CD4-positive, alpha-beta T cell (primary cell): ENCODE measurements at places on chromosomes 11 and 22. TPM values are rescaled to one million over a fixed set of nuclear protein-coding genes. Genes with fewer than 3 reads are reported as not detected.

GRIA4 gene
- not detected for total RNA-seq

CDHR5 gene
- not detected for total RNA-seq

OR8G5 gene
- not detected for total RNA-seq

SPI1 gene
- 4.9 TPM for total RNA-seq

VWCE gene
- 0.64 TPM for total RNA-seq

RFPL2 gene
- total RNA-seq, result 0.30 TPM

ZDHHC8 gene
- 49.3 TPM for total RNA-seq

OR51E2 gene
- not detected for total RNA-seq

CPT1B gene
- total RNA-seq, result 59.1 TPM
